Stimulated activated CD4-positive, alpha-beta T cell treated with anti-CD3 and anti-CD28 coated beads, Interleukin-12 subunit alpha, Interleukin-12 subunit beta, amount 100 ng/mL, for 48 hours (primary cell): ENCODE measurements at places on chromosomes 3 and 15.
A peak's percentile ranks its signal among the peaks of the same experiment; 100 is the strongest.

- DNase-seq, result no peak
Observed at GRCh38 chr15:70530503-70530902, 232.9 kb downstream of the UACA start.

GRCh38 chr15:81595752-81596151, 221.7 kb upstream of the TMC3 start:
- DNase-seq, result no peak

DNA sequence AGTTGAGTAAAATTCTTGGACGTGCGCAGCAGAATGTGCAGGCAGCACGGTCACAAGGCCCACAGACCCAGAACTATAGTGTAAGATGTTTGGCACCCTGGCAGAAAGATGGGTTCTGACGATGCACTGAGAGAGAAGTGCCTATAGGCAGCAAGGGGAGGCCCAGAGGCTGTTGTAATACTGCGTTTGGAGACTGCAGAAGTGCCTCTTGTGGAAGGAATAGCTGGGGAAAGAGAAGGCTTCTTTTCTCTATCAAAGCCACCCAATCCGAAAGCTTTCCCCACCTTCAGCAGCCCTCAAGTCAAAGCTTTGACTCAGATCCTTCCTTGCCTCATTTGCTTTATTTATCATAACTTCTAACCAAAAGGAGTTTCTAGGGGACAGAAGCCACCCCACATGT, 5.2 kb upstream of the SIN3A start:
- no peak for DNase-seq

- DNase-seq, result no peak
Observed at GRCh38 chr15:66936861-66937582, 128.4 kb upstream of the SMAD3 start.

DNA sequence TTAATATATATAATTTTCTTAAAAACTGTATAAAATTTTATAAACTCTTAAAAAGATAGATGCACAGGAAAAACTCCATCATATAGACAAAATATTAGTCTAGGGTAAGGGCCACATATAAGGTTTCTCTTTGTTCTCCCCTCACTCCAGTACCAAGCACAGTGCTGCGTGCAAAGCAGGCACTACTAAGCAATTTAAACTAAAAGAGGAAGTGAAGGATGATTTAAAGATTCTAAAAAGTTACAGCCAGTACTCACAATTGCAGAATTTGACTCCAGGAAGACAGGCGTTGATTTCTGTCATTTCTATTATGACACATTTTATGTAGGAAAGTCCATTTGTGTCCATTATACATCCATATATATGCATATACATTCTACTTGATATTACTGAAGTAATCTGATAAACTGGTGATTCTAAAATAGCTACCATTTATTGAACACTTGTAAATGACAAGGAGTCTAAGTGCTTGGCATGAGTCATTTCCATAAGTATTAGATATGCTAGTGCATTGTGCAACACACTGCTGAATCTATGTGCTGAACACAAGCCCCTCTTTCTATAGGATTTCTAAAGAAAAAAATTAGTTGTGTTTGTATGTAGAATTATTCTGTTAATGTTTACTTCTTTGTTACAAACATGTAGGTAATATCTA, 785.5 kb upstream of the ARRDC4 start:
- DNase-seq, result no peak

DNA sequence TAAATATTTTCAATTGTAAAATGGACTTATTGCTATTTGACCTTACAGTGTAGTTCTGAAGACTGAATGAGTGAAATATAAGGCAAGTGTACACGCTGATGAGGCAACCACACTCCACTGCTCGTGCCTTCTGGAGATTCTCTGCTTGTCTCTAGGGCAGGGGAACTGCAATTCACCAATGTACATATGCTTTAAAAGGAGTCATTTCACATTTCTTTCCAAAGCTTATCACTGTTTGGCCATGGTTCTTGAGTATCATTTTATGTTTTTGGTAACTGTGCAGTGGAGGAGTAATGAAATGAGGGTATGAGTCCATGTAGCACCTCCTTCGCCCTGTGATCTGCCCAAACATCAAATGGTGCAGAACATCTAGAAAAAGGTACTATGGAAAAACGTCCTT, 43.7 kb downstream of the CCR4 start:
- DNase-seq, result no peak

GRCh38 chr3:113802795-113803455, 35.7 kb upstream of the GRAMD1C start:
- DNase-seq, result no peak

DNA sequence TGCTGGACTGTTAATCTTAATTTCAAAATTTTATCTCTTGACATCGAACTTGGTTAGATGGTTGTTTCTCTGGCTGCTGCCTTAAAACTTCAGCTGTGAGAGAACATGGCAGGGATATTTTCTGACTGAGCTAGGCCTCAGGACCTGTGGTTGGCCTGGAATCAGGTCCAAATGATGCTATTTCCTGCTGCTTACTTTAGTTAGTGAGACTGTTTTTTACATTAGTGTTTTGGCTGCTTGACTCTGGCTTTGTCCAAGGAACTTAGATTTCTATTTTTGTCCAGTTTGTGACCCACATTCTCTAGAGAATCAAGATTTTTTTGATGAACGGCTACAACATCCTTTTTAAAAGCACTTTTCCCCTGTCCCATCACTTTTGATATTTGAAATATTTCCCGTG, 497.9 kb upstream of the SGO1 start:
- no peak for DNase-seq

DNA sequence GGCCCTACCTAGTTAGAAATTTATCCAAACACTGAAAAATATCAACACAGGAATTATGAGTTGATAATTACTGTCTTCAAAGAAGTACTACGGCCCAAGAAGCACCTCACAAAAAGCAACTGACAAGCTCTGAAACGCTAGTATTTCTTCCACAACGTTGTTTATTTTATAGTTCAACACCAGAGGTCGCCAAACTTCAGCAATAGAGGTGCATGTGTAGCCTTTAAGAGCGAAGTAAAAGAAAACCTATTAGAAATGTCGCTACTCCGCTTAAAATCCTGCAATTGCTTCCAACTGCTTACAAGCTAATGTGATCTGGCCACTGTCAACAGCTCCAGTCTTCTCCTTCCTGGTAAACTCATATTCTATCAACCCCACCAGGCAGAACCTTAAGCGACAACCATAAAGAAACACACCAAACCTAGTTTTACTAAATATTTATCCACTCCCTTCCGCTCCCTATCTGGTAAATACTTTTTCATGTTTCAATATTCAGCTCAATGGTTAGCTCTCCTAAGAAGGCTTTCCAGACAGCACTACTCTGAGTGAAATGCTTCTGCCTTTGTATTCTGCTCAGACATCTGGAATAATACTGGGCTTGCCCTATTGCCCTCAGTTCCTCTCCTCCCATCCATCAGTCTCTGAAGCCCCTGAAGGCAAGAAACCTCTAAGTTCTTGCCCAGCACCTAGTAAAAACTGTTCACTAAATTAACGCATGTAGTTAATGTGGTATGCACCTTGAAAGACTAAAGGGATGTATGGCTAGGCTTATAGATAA, 110.2 kb downstream of the NR1I2 start:
- peak; percentile 6 for DNase-seq

DNA sequence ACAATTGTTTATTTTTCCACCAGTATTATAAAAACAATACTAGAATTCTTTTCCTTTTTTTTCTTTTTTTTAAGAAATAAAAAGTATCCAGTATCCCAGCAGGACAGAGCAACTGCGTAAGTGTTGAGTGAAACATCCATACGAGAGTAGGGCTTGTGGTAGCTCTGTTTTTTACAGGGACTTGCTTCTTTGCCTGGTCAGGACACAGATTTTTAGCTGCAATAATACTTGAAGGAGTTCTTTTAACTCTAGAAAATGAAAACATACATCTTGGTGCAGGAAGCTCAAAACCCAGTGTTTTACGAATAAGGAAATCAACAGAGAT, 297.7 kb upstream of the NR2E3 start:
- DNase-seq, result no peak

DNA sequence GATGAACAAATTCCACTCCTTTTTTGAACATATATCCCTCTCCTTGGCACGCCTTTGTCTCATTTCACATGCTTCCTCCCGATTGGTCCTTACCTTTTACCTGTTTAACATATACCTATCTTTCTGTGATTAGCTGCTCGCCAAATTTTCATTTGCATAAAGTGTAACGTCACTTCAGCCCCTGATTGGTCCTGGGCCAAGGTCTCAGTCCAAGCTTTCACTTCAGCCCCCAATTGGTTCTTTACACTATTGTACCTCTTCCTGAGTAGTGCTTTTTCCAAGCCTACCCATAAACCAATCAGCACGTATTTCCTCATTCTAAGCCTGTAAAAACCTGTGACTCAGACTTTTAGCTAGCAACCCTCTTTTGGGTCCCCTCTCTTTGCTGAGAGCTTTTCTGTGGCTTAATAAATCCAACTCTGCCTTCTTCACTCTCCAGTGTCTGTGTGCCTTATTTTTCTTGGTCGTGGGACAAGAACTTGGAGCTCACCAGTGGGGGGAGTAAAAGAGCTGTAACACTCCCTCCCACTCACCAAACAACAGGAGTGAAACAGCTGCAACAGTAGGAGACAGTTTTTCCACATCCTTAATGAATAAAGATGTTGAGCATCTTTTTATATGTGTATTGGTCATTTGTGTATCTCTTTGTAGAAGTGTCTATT, 584 bp upstream of the XCR1 start:
- DNase-seq, result no peak

DNA sequence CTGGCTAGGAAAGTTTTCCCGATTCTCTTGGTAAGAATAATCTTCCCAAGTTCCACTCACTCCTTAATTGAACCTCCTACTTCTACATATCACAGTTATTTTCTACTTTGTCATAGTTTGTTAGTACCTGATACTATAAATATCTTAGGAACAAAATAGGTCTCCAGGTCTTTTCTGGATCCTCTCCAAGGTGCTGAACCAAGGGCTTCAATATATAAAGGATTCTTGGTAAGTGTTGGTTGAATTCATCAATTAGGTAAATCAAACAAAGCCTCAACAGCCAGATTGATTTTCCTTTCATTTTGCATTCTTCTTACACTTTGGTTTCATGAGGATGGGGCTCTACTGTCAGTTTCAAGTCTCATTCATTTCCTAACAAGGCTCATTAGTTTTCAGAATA, 27.6 kb upstream of the RTP4 start:
- DNase-seq, result no peak

DNA sequence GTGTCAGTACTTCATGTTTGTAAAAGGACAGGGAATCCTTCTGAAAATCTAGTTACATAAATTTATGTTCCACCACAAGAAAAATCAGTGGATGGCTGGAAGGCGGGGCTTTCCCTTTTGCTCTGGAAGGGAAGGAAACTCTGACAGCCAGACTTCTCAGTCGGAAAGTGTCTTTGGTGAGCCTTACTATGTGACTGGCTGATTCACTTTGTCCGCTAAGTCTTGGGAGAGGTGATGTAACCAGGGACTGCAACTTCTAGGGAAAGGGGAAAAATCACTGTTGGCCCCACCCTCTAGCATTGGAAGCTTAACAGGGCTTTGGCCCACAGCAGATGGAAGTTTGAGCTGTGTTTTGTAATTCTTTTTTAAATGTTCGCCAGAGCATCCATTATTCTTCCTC, 281.4 kb upstream of the CTDSPL start:
- no peak for DNase-seq

DNA sequence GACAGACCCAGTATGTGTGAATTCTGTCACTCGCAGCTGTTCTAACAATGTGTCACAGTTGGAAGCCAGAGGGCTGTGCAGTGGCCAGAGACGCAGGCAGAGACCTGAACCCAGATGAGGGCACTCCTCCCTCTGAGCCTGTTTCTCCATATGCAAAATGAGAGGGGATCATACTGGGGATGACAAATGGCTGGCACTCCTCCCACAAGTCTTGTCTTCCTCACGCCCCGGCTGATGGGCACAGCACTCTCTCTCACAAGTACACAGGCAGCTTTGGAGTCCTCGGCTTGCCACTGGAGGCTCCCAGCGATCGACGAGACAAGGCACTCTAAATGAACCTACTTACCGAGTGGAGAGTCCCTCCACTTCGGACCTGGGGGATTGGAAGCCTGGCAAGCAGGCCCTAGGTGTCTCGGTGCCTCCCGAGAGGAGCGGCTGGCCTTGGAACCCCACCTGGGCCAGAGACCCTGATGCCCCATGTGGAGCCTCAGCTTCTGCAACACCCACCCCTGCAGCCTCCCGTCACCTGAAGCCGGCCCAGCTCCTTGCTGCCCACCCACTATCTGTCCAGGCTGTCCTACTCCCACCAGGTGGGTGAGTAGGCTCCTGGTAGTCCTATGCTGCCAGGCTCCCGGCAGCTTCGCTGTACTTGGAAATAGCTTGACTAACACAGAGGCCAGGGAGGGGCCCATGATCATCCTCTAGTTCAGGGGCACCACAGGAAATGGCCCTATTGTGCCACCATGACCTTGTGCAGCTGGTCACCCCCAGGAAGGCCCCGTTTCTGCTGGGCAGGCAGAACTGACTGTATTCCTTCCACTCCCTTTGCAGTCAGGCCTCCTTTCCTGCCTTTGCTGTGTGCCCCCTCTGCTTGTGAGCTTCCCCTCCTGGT, 65.0 kb upstream of the IQSEC1 start:
- DNase-seq, result no peak

GRCh38 chr15:75872403-75872990, 29.2 kb downstream of the UBE2Q2 start:
- DNase-seq, result no peak

DNA sequence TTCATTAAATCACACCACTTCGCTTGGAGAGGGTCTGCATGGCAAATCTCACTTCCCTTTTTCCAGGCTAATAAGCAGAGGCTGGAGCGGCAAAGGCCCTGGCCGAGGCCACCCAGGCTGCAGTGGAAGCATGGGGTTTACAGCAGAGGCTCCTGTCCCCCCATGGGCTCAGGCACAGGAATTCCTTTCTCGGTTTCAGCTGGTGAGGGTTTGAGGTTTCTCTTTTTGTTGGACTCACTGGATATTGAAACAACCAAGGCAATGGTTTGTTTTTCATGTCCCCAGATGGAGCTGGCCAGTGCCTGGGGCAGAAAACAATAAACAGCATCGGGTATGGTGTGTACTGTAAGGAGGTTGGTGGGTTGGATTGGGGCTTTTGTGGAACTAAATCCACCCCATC, 175.6 kb upstream of the RASGRP1 start:
- no peak for DNase-seq

GRCh38 chr15:98866511-98866910, 141.1 kb downstream of the PGPEP1L start:
- DNase-seq, result no peak

DNA sequence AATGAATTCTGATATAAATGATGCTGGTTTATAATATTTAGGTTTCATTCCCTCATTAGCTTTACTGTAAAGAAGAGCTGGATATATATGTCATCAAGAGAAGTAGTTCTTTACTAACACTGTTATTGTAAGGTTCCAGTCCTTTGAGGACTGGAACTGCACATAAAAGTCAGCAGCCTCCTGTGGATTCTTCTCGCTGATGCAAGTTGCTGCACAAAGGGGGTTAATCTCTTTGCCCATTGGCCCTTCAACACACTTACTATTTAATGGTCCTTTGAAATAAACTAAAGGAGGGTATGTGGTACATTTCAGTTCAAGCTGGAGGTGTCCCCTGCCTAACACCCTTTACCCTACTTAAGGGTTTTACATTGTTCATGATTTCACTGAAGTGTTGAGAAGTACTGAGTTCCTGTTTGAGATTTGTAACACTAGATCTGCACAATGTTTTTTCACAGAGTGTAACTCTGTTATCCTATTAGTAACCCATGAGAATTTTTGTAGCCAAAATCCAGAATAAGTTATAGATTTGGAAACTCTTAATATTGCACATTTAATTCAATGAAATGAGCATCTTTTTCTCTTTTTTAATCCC, 43.9 kb downstream of the NR2C2 start:
- DNase-seq, result no peak
